ENCODE measurements at places on chromosomes 1 and 21. TPM values are rescaled to one million over a fixed set of nuclear protein-coding genes. Genes with fewer than 3 reads are reported as not detected.

The H6PD gene
- total RNA-seq = 20.7 TPM

The ANKRD65 gene
- 0.23 TPM for total RNA-seq

The RPTN gene
- total RNA-seq = not detected

The ZC3H11A gene
- 37.3 TPM for total RNA-seq

The FNDC5 gene
- total RNA-seq = 2.0 TPM

The OR6N1 gene
- not detected for total RNA-seq

The SLC44A3 gene
- total RNA-seq = 6.1 TPM

The OR2L13 gene
- total RNA-seq = not detected

The PIGR gene
- total RNA-seq = not detected

The TMPRSS2 gene
- not detected for total RNA-seq

The RNF11 gene
- 151 TPM for total RNA-seq

The NES gene
- 71.8 TPM for total RNA-seq

The PRAMEF18 gene
- total RNA-seq = not detected

The DMBX1 gene
- not detected for total RNA-seq

The NOL9 gene
- 11.7 TPM for total RNA-seq

The OLFML2B gene
- 16.8 TPM for total RNA-seq

The RABIF gene
- 5.7 TPM for total RNA-seq

The HES3 gene
- total RNA-seq = not detected

The MPL gene
- total RNA-seq = not detected

The IKBKE gene
- total RNA-seq = 13.9 TPM

The FYB2 gene
- not detected for total RNA-seq

The LYSMD1 gene
- total RNA-seq = 5.4 TPM

The GPATCH2 gene
- 12.4 TPM for total RNA-seq

The RPS8 gene
- 1,788 TPM for total RNA-seq

The LDLRAD2 gene
- total RNA-seq = not detected

The TMEM51 gene
- 2.0 TPM for total RNA-seq

The SIK1 gene
- total RNA-seq = 0.12 TPM

The SELENBP1 gene
- 34.8 TPM for total RNA-seq

The ELOA gene
- total RNA-seq = 19.5 TPM

The ANKRD35 gene
- 0.45 TPM for total RNA-seq

The TAS1R3 gene
- total RNA-seq = 0.15 TPM

The ARPC5 gene
- total RNA-seq = 251 TPM

The PPM1J gene
- total RNA-seq = 0.82 TPM

The C1orf141 gene
- total RNA-seq = not detected

The PLXNA2 gene
- total RNA-seq = 1.4 TPM

The RIIAD1 gene
- not detected for total RNA-seq

The KRTAP13-2 gene
- not detected for total RNA-seq

The ARHGAP30 gene
- not detected for total RNA-seq

The SIM2 gene
- 3.6 TPM for total RNA-seq

The PTPN22 gene
- 0.08 TPM for total RNA-seq

The NCAM2 gene
- total RNA-seq = 0.45 TPM

The LGR6 gene
- not detected for total RNA-seq

The MPZ gene
- total RNA-seq = 0.53 TPM

The KCND3 gene
- total RNA-seq = 7.3 TPM

The DIRAS3 gene
- total RNA-seq = 3.8 TPM

The PLA2G2D gene
- total RNA-seq = not detected

The RPS6KC1 gene
- total RNA-seq = 17.0 TPM

Measured in smooth muscle cell of the coronary artery (primary cell).